ENCODE measurements at places on chromosomes 2 and 18.

- DNase-seq, result no peak
Measured at GRCh38 chr18:42736074-42736473, 379.4 kb downstream of the RIT2 start.

DNA sequence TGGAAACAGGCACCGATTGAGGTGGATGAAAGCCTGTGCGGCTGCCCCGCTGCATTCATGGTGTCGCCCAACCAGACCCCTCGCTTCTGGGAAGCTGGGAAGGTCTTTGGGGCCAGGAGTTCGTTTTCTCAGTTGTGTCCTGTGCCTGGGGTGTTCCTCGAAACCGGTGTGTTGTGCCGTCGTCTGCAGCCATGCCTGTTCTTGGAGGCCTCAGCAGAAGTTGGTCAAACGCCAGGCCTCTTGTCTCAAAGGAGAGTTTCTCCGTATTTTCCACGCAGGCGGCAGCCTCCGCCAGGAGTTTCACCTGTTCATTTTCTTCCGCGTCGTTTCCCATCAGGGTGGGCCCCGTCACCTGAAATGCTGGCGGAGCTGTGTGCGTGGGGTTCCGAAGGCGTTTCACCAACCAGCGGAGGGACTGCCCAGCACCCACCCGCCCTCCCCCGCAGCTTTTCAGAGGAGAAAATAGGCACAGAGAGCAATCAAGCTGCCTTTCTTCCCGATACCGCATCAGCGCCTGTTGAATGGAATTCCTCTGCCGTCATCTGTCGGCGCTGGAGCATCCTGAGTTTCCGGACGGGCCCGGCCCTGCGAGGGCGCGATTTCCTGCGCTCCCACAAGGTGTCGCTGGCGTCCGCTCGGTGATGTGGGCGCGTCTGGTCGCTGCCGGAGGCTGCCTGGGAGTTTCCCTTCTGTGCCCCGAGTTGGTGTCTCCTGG is 17.0 kb upstream of the NFATC1 start:
- peak; percentile 68 for DNase-seq

- DNase-seq, result no peak
Measured at GRCh38 chr2:206798000-206798399, 32.6 kb downstream of the FASTKD2 start.

- no peak for DNase-seq
Measured at GRCh38 chr2:20616341-20616871, 34.5 kb downstream of the HS1BP3 start.

DNA sequence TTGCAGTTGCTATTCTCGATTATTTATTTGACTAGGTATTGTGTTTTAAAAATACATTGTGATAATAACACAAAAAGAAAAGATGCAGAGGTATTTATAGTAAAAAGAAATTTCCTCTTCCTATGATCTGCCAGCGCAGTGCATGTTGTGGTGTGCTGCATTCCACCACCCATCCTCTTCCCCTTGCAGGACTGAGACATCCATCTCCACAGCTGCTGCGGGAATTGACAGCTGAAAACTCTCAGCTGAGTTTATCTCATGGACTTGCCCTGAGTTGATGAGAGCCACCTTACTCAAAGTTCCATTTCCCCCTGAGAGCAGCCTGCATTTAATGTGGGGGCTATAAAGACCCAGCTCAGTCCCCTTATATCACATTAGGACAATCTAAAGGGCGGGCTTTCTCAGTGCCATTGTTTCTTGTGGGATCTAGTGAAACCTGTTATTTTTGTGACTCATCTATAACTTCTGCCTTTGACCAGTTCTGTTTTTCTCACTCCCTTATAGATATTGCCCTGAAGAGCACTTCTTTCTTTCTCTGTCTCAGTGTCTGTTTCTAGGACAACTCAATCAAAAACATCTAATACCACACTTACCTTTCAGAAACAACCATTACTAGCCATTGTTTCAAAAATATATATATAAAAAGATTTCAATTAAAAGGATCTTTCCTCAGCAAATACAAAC is 698.5 kb downstream of the NR4A2 start:
- DNase-seq, result no peak

GRCh38 chr2:54605836-54606235 is 117.6 kb upstream of the EML6 start:
- peak; percentile 81 for DNase-seq

DNA sequence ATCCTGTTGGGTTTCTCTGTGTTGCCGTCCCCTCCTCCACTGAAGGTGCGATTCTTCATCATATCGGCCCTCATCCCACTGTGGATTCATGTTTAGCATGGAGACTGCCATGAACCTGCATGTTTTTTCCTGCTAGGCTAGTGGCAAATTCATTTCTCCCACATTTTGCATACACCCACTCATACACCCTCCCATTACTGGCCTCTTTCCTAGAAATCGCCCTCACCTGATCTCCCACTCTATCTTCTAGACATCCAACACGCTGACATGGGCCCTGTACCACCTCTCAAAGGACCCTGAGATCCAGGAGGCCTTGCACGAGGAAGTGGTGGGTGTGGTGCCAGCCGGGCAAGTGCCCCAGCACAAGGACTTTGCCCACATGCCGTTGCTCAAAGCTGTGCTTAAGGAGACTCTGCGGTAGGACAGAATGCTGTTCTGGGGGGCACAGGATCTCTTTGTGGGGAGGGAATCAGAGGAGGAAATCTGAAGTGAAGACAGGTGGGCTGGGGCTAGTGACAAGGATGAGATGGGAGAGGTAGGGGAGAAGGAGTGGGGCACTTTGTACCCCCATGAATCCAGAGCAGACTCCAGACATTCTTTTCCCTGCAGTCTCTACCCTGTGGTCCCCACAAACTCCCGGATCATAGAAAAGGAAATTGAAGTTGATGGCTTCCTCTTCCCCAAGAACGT is 17.7 kb downstream of the PRKAG3 start:
- no peak for DNase-seq

DNA sequence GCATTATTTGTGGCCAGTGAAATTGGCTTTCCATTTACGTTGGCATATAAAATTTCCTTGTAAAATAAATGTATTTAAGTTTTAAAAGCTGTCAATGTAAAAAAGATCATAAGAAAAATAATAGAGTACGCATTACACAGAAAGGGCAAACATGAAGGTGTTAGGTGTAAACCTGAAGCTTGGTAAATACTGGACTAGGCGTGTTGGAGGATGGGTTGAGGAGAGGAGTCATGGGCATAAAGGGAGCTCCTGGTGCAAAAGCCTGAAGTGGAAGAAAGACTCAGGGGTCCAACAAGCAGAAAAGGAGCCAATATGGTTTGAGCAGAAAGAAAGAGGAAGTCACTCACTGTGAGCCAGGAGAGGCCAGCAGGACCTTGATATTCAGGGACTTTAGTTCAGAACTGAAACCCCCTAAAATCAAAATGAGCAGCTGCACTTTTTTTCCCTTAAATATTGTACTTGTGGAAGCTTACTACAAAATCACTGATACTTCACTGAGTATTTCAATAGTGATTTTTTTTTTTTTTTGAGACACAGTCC is 24.4 kb downstream of the SP5 start:
- no peak for DNase-seq

DNA sequence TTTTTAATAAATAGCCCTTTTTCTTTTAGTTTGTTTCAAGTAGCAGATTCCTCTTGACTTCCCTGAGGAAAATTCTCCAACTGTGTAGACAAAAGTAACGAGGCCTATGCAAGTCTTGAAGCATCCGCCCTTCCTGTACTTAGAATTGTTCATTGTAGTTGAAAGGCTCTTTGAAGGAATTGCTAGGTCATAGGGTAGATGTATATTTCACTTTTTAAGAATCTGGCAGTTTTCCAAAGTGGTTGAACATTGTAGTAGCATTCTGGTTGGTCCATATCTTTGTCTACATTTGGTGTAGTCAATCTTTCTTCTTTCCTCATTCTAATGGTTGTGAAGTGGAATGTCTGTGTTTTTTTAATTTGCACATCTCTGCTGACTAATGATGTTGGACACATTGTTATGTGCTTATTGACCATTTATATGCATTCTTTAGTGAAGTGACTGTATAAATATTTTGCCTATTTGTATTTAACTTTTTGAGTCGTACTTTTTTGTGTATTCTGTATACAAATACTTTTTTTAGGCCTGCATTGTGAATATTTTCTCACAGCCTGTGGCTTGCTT is 5.6 kb upstream of the SERPINB11 start:
- DNase-seq, result peak; percentile 71

- no peak for DNase-seq
Measured at GRCh38 chr2:74387346-74387745, 7.2 kb upstream of the DCTN1 start.

GRCh38 chr18:7921938-7922587 is 354.9 kb downstream of the PTPRM start:
- DNase-seq, result peak; percentile 77

- DNase-seq, result no peak
Measured at GRCh38 chr2:69269330-69269729, 117.7 kb downstream of the GFPT1 start.

- DNase-seq, result no peak
Measured at GRCh38 chr18:49139766-49140165, 189.0 kb upstream of the SMAD7 start.

GRCh38 chr2:51484605-51485004 is 452.7 kb upstream of the NRXN1 start:
- DNase-seq, result no peak

- no peak for DNase-seq
Measured at GRCh38 chr2:51068237-51068636, 36.3 kb upstream of the NRXN1 start.

DNA sequence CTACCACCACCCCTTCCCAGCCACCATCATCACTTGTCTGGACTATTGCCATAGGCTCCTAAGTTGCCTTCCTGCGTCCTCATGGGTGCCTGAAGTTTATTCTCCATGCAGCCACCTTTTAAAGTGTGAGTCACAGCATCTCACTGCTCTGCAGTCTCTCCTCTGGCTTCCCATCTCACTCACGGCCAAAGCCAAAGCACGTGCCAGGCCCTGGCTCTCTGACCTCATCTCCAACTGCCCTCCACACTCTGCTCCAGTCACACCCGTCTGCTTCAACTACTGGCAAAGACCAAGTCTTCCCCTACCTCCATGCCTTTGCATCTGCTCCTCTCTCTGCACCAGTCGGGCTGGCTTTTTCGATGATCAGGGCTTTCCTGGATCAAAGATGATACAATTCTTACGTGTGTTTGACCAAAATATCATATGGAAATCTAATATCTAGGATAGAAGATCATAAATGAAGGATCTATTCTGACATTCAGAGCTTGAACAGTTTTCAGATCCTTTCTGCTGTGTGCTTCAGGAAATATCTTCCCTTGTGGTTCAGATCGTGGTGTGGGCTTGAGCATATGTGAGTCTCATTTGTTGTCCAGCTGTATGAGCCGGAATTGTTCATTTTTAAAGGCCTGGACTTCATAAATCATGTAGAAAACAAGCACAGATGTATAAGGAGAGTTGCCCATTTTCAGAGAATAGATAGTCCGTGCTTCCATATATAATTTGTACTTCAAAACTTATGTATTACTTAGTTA is 175.6 kb downstream of the PRKCE start:
- DNase-seq, result peak; percentile 55

DNA sequence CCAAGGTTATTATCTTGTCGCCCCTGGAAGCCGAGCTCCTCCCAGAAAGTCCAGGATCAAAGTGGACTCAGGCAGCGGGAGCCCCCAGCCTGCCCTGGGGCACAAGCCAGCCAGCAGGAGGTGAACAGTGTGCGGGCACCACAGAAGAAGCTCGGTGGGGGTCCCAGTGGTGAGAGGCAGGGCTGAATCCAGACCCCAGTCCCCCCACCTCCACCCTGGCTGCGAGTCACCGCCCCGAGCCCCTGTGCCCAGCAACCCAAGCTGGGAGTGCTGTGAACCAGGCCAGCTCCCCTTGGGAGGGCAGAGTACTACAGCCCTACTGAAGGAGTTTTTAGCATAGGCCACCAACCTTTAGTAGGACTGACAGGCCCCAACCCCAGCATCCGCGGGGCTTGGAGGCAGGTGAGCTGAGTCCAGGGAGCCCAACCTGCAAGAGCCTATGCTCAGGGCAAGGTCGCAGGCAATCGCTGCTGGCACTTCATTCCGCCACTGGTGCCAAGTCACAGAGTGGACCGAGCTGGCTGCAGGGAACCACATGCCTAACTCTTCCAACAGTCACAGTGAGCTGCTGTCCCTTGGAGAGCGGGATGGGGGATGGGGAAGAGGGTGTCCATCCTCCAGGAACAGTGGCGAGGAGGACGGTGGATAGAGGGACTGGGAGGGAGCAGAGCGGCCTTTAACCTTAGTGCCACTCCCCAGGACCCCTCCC is 3.0 kb downstream of the PIEZO2 start:
- DNase-seq, result no peak

DNA sequence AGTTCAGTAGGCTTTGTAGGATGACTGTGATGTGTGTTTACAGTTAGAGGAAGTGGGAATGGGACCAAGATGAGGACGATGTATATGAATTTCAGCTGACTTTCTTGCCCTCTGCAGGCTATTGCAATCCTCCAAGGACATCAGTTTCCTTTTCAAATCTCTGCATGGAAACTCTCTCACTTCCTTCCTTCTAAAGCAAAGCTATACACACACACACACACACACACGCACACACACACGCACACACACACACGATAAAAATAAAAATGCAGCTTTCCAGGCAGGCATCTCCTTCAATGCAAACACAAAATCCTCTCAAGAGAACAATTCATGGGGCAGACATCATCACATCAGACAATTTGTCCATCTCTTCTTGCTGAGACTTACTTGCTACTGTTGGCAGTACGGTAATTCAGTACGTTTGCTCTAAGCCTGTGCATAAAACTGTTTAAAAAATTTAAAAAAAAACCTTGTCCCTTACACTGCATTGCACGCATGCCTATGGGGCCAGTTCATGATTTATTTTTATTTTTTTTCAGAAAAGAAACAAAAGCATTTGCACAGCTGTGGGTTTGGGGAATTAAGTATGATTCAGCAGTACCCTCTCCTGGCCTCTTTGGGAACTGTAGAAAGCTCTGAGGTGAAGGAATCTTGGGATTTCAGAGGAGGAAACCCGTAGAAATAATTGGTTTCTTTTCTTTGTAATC is 27.1 kb upstream of the ICOS start:
- peak; percentile 72 for DNase-seq

DNA sequence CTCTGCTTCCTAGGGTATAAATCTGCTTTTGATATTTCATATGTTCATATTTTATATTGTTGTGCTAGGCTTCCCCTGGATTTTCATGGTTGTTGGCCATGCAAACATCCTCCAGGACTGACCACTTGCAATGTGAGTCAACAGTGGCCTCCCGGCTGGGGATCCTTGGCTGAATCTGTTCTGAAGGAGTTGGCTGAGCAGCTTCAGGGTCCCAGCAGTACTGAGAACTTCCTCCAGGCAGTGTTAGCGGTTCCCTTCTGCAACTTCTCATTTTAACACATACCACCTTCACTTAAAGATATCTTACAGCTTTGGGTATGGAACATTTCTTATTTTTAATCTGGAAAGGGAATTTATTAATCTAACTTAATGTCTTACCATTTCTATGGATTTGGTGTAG is 122.1 kb downstream of the DTNB start:
- no peak for DNase-seq

- peak; percentile 79 for DNase-seq
Measured at GRCh38 chr2:193837111-193837738, 1642.5 kb upstream of the TMEFF2 start.

Data from fibroblast of skin of right biceps (primary cell).